Activated CD8-positive, alpha-beta T cell treated with anti-CD3 and anti-CD28 coated beads, Interleukin-2, amount 10 ng/mL, durations not matched to agents 7 days and 5 days (primary cell): ENCODE measurements at places on chromosomes 3 and 15.

DNA sequence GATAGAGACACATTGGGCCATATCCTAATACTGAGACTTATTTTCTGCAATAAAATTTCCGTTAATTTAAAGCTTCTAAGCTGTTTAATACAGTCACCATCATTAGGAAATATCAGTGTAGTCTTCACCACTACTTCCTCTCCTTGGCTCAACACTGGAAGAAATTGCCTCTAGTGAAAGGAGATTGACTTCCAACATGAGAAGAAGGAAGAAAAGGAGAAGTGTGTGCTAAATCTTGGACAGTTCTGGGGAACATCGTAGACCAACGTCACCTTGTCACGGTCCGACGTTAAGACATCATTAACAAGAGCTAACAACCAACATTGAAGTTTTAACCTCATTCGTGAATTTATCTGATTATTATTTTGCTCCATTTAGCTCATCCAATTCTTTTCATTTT is 987.0 kb upstream of the CFAP20DC start:
- no peak overlapping the region for H3K4me3 ChIP-seq
- H3K27me3 ChIP-seq = no peaks in the 10 kb centered on the region
- H3K27ac ChIP-seq = no peak overlapping the region
- peaks cover 14% of the 10 kb centered on the region for H3K36me3 ChIP-seq

- no peak overlapping the region for H3K4me3 ChIP-seq
- no peaks in the 10 kb centered on the region for H3K36me3 ChIP-seq
- peaks cover 2% of the 10 kb centered on the region for H3K4me1 ChIP-seq
- H3K27me3 ChIP-seq = no peaks in the 10 kb centered on the region
Measured at GRCh38 chr15:100544338-100544841, 15.6 kb upstream of the CERS3 start.

DNA sequence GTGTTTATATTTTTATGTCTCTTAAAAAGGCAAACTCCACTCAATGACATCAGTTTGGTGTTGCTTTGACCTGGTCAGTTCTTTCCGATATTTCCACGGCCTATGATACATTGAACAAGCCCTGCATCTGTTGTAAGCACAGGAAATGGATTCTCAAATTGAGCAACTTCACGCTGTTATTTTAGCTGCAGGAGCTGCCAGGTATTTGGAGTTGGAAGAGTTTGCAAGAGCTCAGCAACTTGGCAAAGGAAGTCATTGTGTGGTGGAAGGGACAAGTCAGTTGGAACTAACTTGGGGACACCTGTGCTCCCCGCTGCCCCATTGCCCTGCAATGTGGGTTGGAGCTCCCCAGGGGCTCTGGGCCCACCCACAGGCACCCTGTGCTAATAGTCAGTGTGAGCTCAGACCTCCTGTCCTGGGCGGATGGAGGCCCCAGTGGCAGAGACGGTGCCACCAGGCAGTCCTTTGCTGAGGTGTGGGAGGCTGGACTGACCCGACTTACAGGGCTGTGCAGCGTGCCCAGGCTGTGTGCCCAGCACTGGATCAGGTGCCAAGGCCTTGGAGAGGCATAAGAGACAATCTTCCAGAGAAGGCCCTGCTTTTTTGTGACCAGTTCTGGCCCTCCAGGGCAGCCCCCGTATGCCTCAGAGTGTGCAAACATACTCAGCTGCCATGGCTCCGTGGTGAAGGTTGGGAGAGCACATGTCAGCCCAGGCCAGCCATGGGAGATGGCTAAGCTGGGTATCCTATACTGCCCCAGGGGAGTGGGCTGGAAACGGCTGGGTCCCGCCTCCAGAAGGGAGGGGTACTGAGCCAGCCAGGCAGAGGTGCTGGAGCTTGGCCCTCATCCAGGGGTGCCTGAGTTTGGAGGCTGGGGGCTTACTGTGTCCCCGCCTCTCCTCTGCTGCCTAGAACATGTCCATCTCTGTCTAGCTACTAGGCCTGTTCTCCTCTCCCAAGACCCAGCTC is 43.5 kb downstream of the KY start:
- no peaks in the 10 kb centered on the region for H3K4me1 ChIP-seq
- H3K4me3 ChIP-seq = no peak overlapping the region

DNA sequence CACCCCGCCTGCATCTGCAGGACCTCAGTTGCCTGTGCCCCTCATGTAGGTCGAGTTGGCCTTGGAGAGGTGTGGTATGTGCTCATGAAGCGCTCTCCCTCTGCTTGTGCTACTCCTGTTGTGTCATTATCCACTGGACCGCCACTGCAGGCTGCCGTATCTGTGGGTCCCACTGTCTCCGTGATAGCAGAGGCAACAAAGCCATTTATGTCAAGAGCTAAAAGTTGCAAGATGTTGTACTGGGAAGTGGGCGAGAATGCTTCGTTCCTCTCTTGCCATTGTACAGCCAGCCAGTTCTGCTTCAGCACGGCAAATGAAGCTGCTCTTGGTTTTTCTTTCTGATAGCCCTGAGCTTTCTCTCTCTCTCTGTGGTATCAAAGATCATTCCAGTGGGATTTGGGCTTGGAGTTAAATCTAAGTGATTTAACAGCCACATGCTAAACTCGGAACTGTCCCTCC is 89.0 kb downstream of the TMEM212 start:
- H3K36me3 ChIP-seq = no peaks in the 10 kb centered on the region
- no peak overlapping the region for H3K27ac ChIP-seq
- peaks cover 10% of the 10 kb centered on the region for H3K27me3 ChIP-seq
- H3K4me1 ChIP-seq = no peaks in the 10 kb centered on the region

GRCh38 chr15:42595626-42596240 is 20.3 kb downstream of the STARD9 start:
- no peaks in the 10 kb centered on the region for H3K4me1 ChIP-seq
- no peak overlapping the region for H3K4me3 ChIP-seq
- no peak overlapping the region for H3K27ac ChIP-seq
- no peaks in the 10 kb centered on the region for H3K27me3 ChIP-seq

DNA sequence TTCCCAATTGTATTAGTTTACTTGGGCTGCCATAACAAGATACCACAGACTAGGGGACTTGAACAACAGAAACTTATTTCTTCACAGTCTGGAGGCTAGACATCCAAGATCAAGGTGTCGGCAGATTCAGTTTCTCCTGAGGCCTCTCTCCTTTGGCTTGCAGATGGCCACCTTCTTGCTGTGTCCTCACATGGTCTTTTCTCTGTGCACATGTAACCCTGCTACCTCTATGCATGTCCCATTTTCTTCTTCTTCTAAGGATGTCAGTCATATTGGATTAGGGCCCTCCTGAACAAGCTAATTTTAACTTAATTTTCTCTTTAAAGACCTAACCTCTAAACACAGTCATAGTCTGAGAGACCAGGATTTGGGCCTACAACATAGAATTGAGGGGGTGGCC is 336.7 kb upstream of the WNT5A start:
- H3K4me3 ChIP-seq = no peak overlapping the region
- DNase-seq = no peak
- H3K27ac ChIP-seq = no peak overlapping the region
- no peaks in the 10 kb centered on the region for H3K4me1 ChIP-seq
